ENCODE measurements at places on chromosomes 12 and 14.

DNA sequence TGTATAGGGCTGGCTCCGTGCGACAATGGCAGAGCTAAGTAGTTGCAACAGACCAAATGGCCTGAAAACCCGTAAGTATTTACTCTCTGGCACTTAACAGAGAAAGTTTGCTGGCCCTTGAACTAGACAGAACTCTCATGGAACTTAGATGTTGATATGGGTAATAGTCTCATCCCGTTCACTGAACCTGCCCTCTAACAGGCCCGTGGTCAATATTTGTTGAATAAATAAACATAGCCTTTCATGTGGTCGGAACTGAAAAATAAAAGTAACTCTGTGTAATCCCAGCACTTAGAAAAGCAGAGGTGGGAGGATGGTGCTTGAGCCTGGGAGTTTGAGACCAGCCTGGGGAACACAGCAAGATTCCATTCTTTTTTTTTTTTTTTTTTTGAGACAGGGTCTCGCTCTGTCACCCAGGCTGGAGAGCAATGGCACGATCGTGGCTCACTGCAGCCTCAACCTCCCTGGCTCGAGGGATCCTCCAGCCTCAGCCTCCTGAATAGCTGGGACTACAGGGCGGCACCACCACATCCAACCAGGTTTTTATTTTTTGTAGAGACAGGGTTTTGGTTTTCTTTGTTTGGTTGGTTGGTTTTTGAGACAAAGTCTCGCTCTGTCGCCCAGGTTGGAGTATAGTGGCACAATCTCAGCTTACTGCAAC is 29.7 kb downstream of the KDM2B start:
- no peak for DNase-seq

DNA sequence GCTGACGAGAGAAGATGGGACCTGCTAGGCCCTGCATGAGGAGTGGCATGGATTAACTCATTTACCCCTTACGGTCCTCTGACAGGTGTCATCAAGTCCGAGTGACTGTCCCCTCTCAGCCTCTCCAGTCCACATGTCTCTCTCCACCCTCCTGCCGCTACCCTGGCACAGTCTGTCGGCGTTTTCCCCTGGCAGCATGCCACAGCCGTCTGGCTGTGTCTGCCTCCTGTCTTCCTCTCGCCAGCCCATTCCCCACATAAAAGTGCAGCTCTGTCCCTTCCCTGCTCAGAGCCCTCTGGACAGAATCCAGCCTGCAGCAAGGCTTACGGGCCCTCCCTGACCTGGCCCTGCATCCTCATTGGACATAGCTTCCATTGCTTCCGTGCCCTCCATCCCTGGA is 45.6 kb downstream of the UBE3B start:
- no peak for DNase-seq

DNA sequence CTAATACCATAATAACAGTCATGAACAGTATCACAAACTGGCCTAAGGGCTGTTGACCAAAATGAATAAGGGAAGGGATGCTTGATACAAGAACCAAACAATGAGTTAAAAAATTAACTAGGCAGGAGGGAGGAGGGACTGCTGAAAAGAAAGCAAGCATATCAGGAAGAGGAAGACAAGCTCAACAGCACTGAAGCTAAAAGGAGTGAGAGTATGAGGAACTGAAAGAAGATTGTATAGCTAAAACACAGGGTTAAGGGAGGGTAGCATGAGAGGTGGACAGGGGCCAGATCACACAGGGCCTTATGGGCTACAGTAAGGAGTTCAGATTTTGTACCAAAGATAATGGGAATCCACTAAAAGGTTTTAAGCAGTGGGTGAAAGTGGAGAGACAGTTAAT is 34.1 kb downstream of the ITGA7 start:
- no peak for DNase-seq

DNA sequence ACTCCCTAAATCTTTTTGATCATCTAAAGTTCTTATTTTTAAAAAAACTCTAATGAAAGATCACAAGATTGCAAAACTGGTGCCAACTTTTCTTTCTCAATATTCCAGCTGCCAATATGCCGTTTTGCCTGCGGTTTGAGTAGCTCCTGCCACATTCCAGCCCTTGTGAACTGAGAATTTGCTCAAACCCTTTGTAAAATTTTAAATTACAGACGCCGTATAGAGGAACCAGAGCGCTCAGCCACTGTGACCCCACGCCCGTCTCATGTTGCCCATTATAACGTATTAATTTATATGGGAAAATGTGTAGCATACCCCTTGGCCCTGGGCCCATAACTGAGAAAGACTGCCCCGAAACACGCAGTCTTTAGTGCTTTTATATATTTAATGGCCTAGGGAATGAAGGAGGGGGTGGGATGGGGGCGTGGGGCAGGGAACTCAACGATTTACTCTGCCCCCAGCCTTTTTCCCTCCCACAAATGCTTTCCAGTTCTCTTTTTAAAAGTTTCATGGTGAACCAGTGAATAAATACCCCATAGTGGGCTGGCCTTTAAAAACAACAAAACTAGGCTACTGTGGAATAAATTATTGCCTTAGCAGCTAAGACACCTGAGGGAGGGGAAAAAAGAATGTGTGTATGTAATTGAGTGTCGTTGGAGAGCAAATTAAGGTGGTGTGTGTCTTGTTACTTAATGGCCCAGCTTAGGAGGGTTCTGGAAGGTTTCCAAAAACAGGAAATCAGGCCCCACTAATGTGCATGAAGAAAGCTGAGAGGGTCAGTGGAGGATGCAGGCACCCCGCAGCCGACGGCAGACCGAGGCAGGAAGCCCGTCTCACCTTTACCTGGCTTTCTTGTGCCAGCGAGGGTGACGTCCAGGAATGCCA is 45.7 kb upstream of the RFLNA start:
- DNase-seq = no peak

DNA sequence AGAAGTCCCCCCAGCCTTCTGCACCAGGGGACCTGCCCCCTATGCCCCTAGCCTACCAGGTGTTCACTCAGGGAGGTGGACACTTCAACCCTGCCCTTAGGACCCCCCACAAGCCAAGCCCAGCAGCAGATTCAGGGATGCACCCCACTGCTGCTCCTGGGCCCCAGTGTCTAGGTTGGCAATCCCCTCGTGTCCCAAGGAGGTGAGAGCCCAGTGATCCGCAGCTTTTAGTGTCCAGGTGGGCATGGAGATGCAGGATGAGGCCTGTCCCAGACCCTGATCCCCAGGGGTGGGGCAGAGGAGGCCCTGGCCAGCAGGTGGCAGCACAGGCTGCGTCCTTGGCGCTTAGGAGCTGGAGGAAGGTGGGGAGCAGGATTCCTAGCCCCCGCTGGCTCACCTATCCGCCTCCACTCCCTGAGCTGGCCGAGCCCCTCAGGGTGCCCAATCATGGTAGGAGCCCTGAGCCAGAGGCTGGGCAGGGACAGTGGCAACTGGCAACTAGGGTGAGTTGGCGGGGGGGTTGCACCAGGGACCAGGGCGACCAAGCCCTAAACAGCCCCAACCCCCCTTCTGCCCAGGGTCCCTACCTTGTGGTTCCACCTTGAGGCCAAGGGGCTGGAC is 4.1 kb downstream of the CKB start:
- DNase-seq = peak; percentile 55

DNA sequence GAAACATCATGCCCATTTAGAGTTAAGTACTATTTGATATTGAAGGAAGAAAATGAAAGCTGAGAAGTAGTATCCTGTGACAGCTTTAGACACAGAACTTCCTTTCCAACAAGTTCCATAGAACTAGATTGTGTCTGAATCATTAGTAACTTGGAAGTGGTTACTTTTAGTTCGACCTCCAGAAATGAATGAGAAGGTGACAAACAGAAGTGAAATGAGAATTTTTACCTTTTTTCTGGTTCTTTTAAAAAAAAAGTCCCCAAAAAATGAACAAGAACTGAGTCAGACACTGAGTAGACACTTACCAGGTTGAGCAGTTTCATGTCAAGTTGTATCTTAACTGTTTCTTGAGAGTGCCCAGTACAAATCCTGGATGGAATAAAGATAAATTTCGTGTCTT is 3.0 kb downstream of the ATP6V0A2 start:
- no peak for DNase-seq

- no peak for DNase-seq
These were observed 19.5 kb downstream of the PITPNM2 start for GRCh38 chr12:123131291-123131832.

GRCh38 chr14:66628636-66629035 is 120.7 kb downstream of the GPHN start:
- DNase-seq = no peak

GRCh38 chr14:68891851-68892660 is 87.0 kb downstream of the ACTN1 start:
- no peak for DNase-seq

- DNase-seq = no peak
These were observed 41.6 kb downstream of the RNF34 start for GRCh38 chr12:121441555-121441954.

DNA sequence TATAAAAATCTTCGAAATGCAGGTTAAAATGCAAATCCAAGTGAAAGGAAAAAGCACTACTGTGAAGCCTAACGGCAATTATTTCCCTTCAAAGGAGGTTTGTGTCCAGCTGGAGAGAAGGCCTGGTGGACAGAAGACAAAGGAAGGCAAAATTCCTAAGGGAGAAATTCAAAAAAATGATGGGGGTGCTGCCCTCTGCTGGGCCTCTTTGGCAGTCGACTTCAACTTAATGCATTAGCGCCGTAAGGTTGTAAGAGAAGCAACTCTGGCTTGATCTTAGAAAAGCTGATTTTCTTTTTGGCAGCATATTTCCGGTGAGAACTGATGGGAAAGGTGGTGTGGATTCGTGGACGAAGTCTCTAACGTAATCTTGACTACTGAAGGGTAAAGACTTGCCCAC is 34.3 kb upstream of the CHFR start:
- DNase-seq = no peak
